ENCODE measurements at places on chromosomes 16 and 17.

DNA sequence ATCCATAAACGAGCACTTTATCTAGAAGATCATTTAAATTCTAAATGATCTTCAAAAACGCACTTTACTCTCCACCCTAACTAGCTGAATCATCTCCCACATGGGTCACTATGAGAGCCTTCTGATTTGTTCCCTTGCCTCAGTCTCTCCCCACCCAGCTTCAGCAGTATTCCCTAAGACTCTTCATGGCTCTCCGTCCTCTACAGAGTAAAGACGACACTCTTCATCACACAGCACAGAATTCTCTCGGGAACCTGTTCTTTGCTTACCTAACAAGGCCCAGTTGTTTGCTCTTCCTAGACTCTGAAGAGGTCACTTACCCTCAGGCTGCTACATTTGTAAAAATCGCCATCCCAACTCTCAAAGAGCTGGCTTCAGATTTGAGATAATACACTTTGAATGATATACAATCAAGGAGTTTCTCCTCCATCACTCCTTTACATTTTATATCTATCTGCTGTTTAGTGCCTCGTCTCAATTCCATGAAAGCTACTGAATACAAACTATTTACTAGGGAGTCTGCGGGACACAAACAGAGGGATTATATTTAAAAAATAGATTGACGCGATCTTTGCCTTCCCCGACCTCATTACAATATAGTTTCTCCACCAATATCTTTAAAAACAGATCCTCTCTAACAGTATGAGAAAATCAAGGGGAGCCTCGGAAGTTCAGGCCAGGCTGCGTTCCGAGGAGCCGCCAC lies 511 bp upstream of the LIG3 start:
- H3K4me1 ChIP-seq = no peaks in the 10 kb centered on the region
- no peak for DNase-seq
- peak overlapping the region; percentile 92 for H3K4me3 ChIP-seq
- no peaks in the 10 kb centered on the region for H3K27me3 ChIP-seq
- H3K36me3 ChIP-seq = no peaks in the 10 kb centered on the region
- H3K27ac ChIP-seq = peak overlapping the region; percentile 99

GRCh38 chr16:50941681-50942080 lies 199.8 kb downstream of the CYLD start:
- no peak overlapping the region for H3K4me3 ChIP-seq
- H3K27ac ChIP-seq = no peak overlapping the region
- H3K4me1 ChIP-seq = no peaks in the 10 kb centered on the region
- no peaks in the 10 kb centered on the region for H3K27me3 ChIP-seq

DNA sequence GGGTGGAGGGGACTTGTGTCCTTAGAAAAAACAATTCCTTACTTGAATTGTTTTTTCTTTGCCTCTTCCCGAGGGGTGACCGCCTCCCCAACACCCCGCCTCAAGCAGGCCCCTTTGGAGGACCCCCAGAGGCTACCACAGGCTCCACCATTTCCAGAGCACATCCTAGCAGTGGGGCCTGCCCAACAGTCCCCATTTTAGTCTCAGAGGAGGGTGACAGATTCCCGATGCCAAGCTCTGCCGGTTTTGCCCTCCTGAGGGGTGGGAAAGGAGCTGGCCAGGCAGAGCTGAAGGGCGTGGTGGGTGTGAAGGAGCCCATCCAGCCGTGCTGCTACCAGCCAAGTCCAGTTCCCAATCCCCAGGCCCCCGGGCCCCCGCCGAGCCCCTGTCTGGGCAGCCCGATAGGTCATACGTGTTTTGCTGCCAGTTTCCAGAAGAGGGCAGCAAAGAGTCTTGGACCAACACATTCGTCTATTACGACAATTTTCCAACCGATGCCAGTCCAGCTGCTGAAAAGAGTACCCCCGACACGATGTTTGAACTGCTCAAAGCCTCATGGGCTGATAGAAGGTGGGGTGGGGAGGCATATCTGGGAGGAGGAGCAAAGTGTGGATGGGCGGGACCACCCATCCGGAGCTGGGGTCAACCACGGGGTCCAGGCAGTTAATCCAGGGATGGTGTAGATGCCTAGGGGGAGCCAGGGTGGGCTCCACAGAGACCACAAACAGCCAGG lies 18.8 kb upstream of the GAA start:
- no peaks in the 10 kb centered on the region for H3K27me3 ChIP-seq
- no peaks in the 10 kb centered on the region for H3K4me1 ChIP-seq

DNA sequence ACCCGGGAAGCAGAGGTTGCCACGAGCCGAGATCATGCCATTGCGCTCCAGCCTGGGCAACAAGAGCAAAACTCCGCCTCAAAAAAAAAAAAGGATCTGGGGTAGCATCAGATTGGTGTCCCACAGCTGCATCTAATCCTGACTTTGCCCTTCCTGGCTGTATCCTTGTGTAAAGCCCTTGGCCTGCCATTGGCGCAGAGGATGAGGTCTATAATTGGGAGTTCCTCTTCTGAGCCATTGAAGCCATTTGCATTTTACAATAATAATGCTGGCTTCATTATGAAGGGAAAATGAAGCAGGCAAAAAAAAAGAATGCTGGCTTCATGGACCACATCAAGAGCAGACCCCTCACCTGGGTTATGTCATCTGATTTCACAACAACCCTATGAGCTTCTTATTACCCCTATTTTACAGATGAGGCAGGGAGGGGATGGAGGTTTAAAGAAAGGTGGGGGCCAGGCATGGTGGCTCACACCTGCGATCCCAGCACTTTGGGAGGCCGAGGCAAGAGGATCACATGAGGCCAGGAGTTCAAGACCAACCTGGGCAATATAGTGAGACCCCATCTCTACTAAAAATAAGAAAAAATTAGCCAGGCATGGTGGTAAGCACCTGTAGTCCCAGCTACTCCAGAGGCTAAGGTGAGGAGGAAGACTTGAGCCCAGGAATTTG lies 1.2 kb upstream of the LITAFD start:
- H3K27me3 ChIP-seq = no peaks in the 10 kb centered on the region
- no peak for DNase-seq
- peaks cover 13% of the 10 kb centered on the region for H3K4me1 ChIP-seq
- no peaks in the 10 kb centered on the region for H3K36me3 ChIP-seq

- H3K4me1 ChIP-seq = peaks cover 17% of the 10 kb centered on the region
- DNase-seq = peak; percentile 61
- H3K4me3 ChIP-seq = peak overlapping the region; percentile 11
- H3K27me3 ChIP-seq = no peaks in the 10 kb centered on the region
These were observed 7.7 kb downstream of the CBX4 start for GRCh38 chr17:79831265-79832217.

DNA sequence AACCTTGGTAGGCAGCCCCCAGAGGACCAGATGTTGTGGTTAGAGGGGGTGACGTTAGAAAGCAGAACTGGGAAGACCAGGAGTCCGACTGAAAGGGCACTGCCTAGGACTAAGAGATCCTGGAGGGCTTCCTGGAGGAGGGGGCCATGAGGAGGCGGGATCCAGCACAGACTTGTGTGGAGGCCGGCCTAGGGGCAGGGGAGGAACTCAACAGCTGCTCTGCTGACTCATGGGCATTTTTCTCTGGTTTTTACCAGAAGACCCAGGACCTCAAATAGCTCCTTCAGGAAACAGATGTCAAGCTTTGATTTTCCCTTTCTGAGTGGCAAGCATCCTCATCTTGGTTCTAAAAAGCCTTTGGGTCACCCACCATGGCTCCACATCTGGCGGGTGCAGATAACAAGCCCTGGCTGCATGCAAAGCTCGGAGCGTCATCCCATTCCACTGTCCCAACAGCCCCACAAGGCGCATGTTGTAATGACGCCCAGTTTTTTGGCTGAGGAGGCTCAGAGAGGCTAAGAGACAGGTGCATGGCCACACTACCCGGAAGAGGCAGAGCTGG lies 29.0 kb downstream of the IL21R start:
- H3K4me3 ChIP-seq = no peak overlapping the region
- H3K27ac ChIP-seq = no peak overlapping the region
- H3K36me3 ChIP-seq = no peaks in the 10 kb centered on the region
- DNase-seq = peak; percentile 15
- no peaks in the 10 kb centered on the region for H3K4me1 ChIP-seq

Data from colonic mucosa (tissue), 4 donors.